Choroid plexus epithelial cell (primary cell): ENCODE measurements at places on chromosomes 12 and 14.

DNA sequence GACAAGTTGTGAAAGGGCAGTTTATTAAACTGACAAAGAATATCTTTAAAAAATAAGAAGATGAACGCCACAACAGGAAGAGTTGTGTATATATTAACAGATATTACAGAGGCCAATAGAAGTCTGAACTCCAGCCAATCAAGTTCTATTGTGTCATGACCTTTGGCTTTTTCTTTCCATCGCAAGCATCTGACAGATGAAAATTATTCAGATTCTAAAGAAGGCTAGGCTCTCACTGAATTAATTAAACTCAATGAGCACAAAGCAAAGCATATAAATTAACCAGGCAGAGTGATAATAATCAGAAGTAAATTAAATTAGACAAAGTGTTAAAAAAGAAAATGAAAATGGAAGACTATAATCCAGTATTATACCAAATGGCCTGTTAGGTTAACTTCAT, 62.0 kb upstream of the PYGL start:
- DNase-seq, result no peak

- peak; percentile 68 for DNase-seq
These were observed 206.9 kb downstream of the TMEM132D start for GRCh38 chr12:129696926-129697325.

- no peak for DNase-seq
These were observed 25.2 kb upstream of the SCFD1 start for GRCh38 chr14:30596935-30597334.

- no peak for DNase-seq
These were observed 39.4 kb downstream of the ADGRD1 start for GRCh38 chr12:130992979-130993538.

DNA sequence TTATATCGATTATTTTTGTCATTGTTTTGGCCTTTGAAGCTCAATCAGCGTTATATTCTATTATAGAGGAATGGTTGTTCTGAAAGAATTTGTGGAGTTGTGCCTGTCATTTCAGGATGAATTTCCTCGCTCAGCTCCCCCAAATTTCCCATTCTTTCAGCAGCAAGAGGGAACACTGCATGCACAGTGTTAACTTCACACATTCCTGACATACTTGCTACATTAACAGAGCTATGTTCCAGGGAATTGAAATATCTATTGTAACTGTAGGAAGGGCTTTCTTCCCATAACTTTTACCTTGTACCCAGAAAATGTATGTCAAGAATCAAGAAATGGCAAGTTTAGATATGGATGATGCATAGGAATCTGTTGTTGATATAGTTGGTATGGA, 379.0 kb downstream of the LRIG3 start:
- DNase-seq, result peak; percentile 54

- DNase-seq, result peak; percentile 86
These were observed 41.9 kb downstream of the ATP23 start for GRCh38 chr12:57983146-57983857.

- DNase-seq, result no peak
These were observed 42.9 kb upstream of the KRAS start for GRCh38 chr12:25293653-25294052.

GRCh38 chr12:67269633-67270573, 745 bp downstream of the CAND1 start:
- DNase-seq, result peak; percentile 35

DNA sequence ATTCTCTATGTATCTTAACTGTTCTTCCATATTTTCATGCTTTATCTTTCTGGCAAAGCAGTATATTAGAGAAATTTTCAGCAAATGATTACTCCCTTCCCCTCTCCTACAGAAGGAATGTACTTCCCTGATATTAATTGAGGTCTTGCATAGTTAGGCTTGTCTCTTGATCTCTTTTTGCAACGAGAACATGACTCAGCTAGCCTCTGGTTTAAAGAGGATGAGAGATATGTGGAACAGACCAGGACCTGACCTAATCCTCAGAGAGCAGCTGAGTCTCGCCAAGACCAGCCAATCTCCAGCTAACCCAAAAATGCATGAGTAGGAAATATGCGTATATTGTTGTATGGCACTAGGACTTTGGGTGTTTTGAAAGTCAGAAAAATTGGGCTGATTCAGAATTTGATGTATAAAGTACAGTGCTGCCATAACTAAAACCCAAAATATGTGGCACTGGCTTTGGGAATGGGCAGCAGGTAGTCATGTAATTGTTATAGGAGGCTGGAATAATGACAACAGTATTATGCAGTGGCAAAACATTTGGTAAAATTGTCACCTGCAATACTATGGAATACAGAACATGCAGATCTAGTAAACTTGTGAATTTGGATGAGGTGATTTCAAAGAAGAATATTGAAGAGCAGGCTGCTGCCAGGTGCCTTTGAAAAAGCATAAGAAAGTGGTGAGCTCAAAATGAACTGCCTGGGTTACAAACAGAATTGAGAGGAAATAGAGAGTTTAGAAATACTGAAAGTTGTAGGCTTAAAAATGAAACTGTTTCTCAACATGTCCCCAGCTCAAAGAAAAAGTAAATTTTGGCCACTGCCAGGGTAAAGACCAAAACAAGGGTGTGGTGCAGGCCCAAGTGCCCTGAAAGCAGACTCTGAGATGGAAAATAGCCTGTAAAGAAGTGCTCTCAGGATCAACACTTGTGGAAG, 9.3 kb upstream of the USP15 start:
- DNase-seq, result peak; percentile 59

GRCh38 chr12:24950231-24950834, 1.4 kb upstream of the BCAT1 start:
- DNase-seq, result no peak

- no peak for DNase-seq
These were observed 2.8 kb upstream of the TMEM229B start for GRCh38 chr14:67491285-67491684.

DNA sequence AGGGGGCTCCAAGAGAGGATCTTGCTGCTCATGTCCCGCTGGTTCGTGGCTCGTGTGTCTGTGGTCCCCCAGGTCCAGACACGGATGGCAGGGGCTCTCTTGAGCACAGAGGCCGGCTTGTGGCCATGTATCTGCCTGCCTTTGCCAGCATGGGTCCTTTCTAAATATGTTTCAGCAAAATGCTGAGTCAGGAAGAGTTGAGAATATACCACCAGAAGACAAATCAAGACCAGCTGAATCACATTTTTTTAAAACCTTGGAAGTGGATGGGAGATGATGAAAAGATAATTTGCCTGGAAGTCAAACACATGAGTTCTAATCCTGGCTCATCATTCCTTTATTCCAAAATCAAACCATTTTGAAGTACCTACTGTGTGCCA, 58.0 kb downstream of the NUAK1 start:
- no peak for DNase-seq

DNA sequence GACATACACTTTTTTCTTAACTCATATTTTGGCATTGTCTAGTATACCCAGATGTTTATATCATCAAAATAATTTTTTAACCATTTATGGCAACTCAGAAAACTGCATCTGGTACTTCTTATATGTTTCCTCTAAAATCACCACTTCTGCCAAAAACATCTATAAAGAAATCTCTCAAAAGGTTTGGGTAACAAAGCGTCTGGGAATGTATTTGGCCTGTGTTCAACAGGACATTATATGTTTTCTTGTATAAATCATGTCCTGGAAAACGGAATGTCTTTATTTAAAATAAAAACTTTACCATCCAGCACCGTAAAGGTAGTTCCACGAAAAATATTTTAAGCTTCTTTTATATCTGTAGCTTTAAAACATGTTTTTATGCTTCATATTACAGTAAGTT, 36.1 kb upstream of the FBLN5 start:
- DNase-seq, result no peak

DNA sequence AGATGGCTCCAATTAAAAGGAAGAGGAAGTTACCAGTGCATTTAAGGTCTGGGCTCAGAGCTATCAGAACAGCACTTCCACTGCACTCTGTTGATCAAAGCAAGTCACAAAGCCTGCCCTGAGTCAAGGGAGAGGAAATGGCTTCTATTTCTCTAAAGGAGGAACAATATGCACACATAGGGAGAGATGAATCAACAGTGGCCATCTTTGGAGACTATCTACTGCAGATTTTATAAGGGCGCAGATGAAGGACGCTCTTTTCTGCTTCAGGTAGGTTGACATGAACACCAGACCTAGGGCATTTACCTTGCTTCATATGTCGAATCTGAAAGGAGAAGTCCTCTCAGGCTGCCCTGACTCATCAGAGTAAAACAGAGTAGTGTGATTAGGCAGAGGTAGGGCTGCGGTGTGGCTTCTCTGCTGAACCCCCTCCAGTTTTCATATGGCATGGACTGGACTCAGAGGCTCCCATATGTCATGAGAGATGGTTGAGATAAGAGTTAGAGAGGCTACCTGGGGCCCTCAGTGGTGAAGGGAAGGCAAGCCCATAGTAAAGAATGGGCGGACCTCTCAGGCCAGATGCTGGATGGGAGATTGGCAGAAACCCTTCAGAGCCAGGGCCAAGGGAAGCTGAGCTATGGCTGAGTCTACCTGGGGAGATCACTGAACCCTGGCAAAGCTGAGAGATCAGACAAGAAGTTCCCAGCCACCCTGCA, 84.4 kb downstream of the ARF6 start:
- DNase-seq, result no peak

DNA sequence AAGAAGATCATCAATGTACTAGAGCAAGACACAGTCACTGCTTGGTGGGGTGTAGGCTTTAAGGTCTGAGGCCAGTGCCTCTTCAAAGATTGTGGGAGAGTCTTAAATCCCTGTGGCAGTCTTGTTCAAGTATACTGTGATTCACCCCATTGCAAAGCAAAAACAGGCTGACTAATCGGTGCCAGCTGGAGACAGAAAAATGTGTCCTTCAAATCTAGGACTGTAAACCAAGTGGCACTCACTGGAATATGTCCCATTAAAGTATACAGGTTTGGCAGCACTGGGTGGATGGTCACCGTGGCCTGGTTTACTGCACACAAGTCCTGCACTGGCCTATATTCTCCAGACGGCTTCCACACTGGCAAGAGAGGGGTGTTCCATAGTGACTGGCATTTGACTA, 1315.3 kb downstream of the TMEM121 start:
- DNase-seq, result no peak

- DNase-seq, result no peak
These were observed 17.2 kb upstream of the CACNA1C start for GRCh38 chr12:2035431-2036055.

DNA sequence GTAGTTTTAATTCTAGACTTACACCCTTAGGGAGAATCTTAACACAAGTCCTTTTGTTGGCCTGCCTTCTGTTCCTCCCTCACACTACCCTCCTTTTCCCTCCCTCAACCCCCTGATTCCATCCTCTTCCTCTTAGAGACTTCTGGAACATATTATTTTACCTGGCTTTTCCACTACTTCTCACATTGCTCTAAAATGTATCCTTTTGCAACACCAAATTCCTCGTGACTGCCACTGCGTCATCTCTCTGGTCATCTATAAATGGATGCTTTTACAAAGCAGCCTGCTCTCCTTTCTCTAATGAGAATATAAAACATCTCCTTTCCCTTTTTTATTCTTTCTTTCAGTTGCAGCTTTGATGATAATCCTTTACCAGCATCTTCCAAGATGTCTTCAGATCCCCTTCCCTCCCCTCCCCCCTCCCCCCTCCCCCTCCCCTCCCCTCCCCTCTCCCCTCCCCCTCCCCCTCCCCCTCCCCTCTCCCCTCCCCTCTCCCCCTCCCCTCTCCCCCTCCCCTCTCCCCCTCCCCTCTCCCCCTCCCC, 93.6 kb downstream of the DIP2B start:
- peak; percentile 52 for DNase-seq
